ENCODE measurements at places on chromosomes 12 and 14.

GRCh38 chr14:56902385-56902784 lies 92.1 kb upstream of the OTX2 start:
- DNase-seq, result no peak

DNA sequence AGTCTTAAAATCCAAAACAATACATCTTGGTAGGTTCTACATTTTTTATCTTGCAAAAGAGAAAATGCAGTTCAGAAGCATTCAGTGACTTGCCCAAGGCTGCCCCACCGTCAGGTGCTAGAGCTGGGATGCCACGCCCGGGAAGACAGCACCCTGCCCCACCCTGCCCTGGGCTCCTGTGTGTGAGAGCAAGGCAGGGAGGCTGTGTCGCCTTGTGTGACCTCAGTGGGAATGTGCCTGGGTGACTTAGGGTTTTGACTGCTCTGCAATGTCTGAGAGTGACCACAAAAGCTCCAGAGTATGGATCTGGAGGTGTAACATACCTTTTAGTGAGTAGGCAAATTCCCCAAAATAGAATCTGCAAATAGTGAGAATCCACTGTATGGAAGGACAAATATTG lies 60.0 kb downstream of the AACS start:
- no peak for DNase-seq

DNA sequence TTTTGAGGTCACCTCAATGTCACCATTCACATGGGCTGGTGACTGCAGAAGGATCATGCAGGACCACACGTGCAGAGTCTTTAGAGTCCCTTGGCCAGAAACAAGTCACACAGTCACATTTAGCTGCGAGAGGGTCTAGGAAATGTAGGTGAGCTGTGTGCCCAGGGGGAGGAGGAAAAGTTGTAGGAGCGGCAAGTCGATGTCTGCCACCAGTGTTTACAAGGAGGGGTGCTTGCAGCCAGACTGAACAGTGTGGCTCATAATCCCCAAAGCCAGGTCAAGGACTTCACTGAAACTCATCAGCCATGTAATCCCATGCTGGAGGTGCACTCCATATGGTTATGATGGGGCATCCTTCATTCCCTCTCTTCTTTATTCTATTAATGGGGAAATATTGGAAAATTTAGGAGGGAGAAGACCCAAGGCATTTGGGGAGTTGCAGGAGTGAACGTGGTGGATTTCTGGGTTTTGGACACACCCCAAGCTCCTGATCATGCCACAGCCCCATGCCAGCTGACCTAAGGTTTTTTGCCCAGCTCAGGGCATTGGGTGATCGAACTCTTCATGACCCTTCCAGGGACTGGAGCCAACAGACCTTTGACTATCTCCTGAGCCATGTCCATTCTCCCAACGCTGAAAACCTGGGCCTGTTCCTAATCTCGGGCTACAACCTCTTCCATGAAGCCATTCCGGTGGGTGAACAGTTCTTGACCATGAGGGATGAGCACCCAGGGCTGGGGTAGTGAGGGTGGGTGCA lies 7.2 kb downstream of the DAO start:
- DNase-seq, result no peak

DNA sequence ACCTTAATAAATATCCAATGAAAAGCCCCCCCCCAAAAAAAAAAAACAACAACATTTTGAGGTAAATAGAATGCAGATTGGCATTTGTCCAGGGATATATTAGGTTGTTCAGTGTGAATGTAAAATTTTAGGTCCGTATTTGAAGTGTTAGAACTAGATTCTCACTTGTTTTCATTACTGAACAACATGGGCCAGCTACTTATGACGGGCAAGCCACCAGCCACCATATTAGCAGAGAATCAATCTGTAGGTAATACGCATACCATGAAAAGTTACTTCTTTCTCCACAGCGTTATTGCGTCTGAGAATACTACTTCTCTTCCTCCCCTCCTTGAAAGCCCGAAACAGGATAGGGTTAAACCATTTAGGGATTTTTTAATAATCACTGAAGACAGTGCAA lies 5.4 kb downstream of the FLRT2 start:
- DNase-seq, result no peak

DNA sequence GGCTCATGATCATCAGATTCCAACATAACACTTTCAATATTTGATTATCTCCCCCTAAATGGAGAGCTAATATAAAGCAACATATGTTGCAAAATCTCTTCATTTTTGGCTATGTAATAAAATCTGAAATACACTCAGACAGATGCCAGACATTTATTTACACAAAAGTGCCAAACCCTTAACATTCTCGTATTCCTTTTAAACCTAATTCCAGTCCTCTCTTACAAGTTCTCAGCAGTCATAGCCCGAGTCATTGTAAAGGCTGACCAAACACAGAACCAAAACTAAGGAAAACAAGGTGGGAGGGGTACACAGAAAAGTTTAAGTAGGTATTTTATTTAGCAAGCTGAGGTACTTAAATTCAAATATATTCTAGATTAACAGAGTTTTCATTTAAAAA lies 81.4 kb downstream of the LRP6 start:
- DNase-seq, result no peak

GRCh38 chr14:72742838-72743195 lies 151.1 kb downstream of the DPF3 start:
- DNase-seq, result no peak

DNA sequence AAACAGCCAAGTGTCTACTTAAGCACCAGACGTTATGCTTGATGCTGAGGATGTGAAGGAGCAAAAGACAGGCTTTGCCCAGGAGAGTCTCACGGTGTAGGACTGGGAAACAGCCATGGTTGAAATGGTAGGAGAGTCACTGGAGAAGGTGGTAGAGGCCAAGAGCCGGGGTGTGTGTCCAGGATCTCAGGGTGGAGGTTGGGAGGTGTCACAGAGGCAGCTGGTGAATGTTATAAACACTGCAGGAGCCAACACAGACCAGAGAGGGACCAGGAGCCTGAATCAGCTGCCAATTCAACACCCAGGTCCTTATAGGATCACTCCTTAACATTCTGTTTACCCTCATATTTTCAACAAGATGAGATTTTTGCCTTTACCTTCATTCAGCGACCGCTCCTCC lies 7.5 kb downstream of the NID2 start:
- DNase-seq, result no peak

DNA sequence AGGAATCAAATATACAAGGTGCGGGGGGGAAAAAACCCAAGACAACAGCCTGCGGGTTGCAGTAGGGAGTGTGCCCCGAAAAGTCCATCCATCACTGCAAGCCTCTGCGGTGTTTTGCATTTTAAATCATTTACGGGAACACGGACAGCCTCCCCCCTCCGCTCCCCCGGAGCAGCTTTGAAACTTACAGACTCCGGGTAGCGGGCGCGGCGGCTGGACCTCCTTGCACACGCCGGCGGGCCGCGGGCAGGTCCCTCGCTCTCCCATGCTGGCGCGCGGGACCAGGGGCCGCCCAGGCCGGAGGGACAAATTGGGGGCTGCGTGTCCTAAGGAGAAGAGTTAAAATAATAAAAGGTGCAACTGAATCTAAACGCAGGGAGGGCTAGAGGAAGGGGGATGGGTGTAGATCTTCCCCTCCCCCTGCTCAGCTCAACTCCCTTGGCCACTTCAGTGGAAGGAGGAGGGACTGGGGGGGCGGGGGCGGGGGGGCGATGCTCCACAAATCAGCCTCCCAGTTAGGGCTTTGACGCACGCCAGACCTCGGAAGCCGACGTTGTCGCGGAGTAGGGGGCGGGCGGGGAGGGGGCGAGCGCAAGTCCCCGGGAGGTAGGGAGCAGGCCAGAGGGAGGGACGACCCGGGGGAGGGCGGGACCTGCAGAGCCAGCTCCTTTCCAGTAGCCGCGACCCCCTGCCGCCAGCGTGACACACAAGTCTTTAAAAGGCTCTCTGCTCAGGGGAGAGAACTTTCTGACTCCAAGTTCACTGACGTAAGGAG lies at the start of gene KCNJ8:
Gene KCNJ8 (minus strand): TSS at position 349 of the 775 bp plus-strand sequence. CDS start 1,090 bp downstream, outside the sequence.
- no peak for DNase-seq

DNA sequence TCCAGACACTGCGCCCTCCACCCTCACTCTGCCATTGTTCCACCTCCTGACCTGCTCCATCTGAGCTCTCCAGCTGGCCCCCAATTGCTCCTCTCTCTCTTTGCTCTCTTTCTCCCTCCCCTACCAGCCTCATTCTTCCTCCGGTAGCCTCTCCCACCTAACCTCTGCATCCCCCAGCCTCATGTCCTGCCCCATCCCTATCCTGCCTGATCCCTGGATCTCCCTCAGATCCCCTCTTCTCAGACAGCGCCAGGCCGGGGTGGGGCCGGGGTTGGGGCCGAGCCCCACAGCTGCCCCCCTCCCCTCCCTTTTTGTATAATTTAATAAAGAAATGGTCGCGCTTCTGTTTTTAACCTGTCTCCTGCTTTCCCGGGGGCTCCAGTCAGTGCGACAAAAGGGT lies 1.7 kb upstream of the LAG3 start:
- no peak for DNase-seq

DNA sequence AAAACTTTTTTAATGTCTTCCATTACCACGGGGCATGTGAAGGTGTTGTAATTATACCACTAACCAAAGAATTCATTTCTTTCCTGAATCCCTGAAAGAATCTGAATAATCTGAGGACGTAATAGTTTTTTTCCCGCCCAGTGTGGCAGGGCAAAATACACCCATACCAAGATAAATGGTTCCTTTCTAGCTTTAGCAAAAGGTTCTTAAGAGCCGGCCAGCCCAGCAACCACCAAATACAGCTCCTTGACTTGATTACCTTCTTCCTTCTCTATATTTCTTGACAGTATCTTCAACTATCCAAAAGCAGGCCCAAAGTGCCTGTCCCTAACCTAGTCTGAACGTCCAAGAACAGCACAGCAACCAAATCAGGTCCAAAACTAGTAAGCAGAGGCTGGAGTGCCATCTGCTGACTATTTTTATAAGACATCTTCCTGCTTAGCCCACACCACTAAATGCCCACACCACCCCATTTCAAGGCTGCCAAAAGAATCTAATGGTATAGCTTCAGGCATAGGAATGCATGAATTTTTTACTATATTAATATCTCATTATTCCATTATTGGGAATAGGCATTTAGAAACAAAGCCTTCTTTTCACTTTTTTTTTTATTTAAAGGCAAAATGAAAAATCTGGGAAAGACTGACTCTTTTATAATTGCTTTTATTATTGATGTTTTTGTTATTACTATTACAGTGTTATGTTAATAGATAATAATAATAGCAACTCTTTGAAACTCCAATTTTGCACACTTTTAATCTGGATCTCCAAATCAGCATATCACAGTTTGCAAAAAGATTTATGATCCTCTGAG lies 524.4 kb downstream of the MED13L start:
- no peak for DNase-seq

GRCh38 chr12:105083551-105084105 lies 630 bp downstream of the ALDH1L2 start:
- no peak for DNase-seq

DNA sequence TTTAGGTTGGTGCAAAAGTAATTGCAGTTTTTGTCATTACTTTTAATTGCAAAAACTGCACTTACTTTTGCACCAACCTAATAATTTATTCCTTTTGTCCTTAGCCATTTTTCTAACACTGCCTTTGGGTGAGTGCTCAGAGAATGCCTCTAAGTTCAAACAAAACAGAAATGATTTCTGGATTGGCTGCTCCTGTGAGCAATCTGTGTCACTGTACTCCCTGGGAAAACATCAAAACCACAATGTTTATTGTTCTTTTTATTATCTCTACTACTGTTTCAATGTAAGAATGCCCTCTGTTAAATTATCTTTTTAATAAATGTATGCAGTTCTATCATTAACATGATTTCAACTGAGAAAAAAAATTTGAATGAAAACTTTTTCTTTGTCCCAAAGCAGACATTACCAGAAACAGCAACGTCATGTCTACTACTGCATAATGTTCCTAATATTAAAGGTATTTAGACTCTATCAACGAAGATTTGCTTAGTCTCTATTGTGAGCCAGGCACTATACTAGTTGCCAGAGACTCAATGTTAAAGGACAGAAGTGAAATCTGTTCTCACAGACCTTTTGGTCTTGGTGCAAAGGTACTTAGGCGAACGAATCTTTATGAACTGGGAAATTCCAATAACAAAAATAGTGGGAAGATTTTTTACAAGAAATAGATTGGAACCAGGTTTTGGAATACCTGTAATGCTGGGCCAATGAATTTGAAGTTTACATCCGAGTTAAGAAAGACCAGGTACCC lies 6.2 kb downstream of the SLC41A2 start:
- no peak for DNase-seq

- DNase-seq, result no peak
Observed at GRCh38 chr14:81430235-81430634, 30.1 kb upstream of the STON2 start.

- no peak for DNase-seq
Observed at GRCh38 chr12:5172886-5173285, 129.2 kb downstream of the KCNA5 start.

DNA sequence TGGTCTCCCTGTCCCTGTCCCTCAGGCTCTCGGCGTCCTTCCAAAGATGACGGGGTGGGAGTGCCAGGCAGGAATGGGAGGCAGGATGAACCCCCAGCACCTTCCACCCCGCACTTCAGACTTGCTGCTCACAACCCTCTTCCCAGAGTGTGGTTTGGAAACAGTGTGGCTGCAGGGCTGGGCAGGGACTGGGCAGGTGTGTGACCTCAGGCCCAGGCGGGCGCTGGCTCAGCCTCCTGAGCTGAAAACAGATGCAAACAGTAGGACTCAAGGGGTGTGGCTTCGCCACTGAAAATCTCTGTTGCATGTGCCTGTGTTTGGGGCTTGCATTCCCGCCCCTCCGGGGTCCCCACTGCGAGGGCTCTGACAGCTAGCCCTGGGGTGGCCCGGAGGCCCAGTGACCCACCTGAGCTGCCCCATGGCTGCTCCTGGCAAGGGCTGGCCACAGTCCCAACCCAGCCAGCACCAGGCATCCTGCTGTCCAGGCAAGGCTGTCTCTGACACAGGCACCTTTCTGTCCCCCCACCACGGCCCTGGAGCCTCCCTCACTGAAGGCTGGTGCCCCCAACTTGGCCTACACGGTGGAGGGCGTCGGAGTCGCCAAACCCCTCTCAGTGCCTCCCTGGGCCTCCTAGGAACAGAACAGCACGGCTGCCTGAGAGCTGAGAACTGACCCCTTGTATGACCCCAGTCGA lies 46.1 kb downstream of the BEGAIN start:
- DNase-seq, result no peak

DNA sequence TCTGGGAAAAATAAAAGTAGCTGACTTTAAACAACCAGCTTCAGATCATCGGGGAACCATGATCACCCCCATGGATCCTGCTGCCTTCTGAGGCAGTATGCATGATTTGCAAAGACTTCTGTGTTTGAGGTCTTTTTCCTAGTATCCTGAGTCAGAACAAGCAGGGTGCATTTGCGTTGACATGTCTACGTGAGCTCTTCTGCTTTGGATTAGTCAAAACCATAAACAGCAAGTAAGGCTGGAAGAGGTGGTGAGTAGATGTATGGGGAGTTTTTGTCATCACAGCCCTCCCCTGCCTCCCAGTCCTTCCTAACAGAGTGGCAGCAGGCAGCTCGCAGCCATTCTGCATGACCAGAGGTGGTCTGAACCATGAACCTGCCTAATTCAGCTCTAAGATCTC lies 24.1 kb downstream of the PLEKHG7 start:
- no peak for DNase-seq

DNA sequence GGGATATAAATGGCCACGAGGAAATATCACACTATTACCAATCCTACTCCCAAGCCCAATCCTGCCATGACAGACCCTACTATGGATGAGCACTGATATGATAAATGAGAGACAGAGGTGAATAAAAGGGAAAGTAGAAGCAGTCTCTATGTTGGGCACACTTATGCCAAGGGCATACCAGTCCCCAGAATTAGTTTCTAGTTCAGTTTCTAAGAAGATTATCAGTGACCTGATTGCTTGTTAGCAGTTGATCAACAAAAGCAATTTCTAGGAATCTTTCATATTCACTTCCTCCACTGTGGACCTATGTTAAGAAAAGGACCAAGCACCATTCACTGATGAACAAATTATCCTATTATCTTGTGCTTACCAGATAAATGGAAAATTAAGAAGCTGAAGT lies 20.0 kb downstream of the SCAF11 start:
- DNase-seq, result no peak

Measured in CD4-positive, alpha-beta T cell treated with Interleukin-17A for 1 hour (primary cell).